Placental pericyte (primary cell): ENCODE measurements at places on chromosomes 11 and 22. TPM values are rescaled to one million over a fixed set of nuclear protein-coding genes. Genes with fewer than 3 reads are reported as not detected.

MMP3 gene
- 56.5 and 1,280 TPM in 2 replicates for total RNA-seq

CNTF gene
- total RNA-seq, result 2.4 and 4.9 TPM in 2 replicates

KDM4D gene
- 0.44 and 1.9 TPM in 2 replicates for total RNA-seq

OR56A1 gene
- under 0.01 TPM in 1 of 2 replicates, not detected in the other for total RNA-seq

SCO2 gene
- 3.7 and 4.9 TPM in 2 replicates for total RNA-seq

POGLUT3 gene
- 19.9 and 48.2 TPM in 2 replicates for total RNA-seq

OR51T1 gene
- not detected in 2 replicates for total RNA-seq
